GM23248 (cell line): ENCODE measurements at places on chromosomes 1 and 21.

DNA sequence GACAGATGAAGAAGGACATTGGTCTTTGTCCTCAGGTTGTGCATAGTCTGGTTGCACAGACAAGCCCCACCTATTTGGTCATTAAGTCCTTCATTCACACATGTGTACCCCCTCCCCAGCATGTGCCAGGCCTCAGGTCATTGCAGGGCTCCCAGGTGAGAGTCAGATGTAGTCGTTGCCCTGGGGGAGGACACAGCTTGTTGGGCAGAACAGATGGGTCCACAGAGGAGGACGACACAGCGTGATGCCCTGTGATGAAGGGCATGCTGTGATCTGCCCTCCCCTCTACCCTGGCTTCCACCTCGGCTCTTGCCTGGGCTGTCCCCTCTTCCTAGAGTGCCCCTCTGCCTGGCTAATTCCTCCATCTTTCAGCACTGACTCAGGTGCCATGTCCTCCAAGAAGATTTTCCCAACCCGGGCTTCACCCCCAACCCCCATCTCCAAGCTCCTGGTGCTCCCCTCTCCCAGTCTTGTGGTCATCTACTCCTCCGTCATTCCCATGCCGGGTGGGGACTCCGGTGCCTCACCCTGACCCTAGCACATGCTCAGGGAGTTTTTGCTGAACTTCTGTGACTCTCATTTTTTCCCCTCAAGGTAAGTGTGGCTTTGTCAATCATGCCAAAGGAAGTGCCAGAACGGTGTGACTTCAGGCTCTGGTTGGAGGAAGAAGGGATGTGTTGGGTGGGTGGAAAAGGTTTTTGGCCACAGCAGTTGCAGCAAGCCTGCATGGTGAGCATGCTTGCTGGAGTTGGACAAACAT, 220.5 kb downstream of the FOXD2 start:
- DNase-seq: no peak

- no peak for DNase-seq
Observed at GRCh38 chr1:1232208-1232795, at the start of gene B3GALT6. Gene B3GALT6 (plus strand): TSS chr1:1232237. CDS start chr1:1232279, 42 bp downstream.

DNA sequence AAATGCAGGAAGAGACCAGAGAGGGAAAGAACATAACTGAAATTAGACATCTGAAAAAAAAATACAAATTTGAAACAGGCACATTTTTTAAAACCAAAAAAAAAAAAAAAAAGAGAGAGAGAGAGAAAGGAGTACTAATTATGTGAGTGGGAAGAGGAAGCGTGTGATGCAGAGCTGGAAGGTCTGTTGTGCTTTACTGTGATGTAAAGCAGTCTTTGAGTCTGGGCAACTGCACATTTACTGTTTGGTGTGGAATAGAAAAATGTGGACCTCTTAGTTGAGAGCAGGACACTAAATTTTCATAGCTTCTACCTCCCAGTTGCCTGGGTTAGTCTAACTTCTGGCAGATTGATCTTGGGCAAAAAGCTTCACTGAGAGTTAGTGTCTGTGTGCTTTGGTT, 16.5 kb downstream of the LHX9 start:
- DNase-seq: no peak

DNA sequence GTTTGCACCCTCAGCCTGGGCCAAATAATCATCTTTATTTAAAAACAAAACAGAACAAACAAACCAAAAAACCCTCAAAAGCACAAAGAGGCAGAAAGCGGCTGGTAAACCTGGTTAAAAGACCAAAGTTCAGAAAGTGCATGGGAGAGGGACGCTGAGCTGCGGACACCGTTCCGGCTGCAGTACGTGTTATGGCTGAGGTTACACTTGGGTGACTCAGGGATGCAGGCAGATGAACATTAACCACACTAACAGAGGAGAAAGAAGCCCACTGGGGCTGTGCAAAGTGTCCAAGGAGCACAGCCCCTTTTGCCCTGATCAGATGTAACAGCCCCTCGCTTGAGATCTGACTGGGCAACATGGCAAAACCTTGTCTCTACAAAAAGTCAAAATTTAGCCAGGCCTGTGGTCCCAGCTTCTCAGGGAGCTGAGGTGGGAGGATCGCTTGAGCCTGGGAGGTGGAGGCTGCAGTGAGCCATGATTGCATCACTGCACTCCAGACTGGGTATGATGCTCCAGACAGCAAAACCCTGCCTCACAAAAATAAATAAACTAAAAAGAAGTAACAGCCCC, 28.3 kb downstream of the GPR157 start:
- peak; percentile 41 for DNase-seq

DNA sequence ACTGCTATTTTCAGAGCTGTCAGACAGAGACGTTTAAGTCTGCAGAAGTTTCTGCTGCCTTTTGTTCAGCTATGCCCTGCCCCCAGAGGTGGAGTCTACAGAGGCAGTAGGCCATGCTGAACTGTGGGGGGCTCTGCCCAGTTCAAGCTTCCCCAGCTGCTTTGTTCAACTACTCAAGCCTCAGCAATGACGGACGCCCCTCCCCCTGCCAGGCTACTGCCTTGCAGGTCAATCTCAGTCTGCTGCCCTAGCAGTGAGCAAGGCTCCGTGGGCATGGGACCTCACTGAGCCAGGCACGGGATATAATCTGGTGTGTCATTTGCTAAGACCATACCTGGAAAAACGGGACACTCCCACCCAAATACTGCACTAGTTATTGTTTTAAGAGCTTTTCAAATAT, 219.7 kb downstream of the BRINP3 start:
- no peak for DNase-seq

DNA sequence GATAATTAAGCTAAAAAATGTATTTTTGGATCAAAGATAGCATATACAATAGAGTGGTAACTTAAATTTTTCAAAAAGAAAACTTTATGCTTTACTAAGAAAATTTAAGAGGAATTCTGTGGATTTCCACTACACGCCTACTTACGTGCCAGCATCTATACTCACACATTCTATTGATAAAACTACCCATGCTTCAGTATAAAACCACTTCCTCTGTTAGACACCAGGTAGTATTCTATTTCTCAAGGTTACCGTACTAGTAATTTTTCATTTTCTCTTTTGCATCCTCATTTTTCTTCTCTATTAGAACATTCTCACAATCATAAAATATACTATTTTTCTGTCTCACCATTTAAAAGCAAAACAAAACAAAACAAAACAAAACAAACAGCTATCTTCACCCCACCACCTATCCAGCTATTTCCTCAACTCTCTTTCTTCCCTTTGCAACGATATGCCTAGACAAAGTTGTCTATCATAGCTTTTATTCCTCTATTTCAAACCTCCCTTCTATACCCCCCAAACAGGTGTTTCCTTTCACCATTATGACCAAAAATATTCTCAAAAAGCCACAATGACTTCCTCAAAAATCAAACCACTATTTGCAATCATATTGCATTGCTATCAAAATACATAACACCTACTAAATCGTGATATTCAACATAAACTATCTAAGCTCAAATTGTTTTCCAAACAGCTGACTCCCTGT, 1652.0 kb downstream of the MRPL39 start:
- no peak for DNase-seq

DNA sequence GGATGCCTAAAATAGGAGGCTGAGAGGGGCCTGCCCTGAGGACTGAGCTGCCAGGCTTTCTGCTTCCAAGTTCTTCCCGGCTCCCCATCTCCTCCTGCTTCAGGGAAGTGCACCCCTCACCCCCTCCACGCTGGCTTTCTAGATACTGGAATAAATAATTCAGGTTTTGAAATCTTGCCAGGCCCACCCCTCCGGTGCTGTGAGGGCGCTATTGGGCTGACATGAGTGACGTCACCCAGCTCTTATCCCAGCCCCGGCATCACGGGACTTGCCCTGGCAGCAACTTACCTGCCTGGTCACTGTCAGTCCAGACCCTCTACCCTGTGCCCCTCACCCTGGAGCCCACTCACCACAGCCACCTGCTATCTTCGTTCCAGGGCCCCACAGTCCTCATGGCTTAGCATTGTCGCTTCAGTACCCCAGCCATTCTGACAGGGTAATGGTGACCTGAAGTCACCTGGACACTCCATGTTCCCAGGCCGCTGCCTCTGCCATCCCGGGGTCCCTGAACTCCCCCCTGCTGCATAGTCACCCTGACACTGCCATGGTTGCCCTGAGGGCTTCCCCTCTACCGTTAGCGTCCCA, 819 bp upstream of the GPR3 start:
- peak; percentile 78 for DNase-seq

DNA sequence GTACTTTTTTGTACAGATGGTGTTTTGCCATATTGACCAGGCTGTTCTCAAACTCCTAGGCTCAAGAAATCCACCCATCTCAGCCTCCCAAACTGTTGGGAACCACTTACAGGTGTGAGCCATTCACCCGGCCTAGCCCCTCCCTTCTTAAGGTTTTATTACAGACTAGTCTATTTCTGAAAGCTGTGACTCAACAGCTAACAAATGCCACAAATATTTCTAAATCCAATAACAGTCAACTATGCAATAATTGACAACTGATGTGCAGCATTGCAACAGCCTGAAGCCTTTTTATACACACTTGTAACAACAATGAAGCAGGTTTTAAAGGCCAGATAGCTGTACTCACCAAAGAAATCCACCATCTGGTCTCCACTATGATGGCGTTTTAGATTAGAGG, 51.4 kb downstream of the GRIK1 start:
- peak; percentile 1 for DNase-seq

DNA sequence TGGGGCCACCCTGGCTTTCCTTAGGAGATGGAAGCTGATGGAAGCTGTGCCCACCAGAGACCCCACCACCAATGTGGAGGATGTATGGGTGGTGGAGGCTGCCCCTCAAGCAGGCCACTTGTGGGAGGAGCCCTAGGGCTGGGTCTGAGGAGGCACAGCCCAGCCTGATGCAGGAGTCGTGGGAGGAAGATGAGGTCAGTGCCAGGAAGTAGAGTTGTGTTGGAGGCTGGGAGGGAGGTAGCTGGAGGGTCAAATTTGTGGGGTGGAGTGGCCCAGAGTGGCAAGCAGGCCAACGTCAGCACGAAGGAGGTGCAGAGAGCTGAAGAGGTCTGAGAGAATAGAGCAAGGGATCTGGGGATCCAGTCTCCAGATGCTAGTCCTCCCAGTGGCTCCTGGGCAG, 119.0 kb upstream of the USP24 start:
- no peak for DNase-seq

- DNase-seq: no peak
Observed at GRCh38 chr1:238621405-238621804, 730.7 kb upstream of the ZP4 start.

GRCh38 chr21:33643658-33644311, 1.5 kb downstream of the ITSN1 start:
- DNase-seq: peak; percentile 44

DNA sequence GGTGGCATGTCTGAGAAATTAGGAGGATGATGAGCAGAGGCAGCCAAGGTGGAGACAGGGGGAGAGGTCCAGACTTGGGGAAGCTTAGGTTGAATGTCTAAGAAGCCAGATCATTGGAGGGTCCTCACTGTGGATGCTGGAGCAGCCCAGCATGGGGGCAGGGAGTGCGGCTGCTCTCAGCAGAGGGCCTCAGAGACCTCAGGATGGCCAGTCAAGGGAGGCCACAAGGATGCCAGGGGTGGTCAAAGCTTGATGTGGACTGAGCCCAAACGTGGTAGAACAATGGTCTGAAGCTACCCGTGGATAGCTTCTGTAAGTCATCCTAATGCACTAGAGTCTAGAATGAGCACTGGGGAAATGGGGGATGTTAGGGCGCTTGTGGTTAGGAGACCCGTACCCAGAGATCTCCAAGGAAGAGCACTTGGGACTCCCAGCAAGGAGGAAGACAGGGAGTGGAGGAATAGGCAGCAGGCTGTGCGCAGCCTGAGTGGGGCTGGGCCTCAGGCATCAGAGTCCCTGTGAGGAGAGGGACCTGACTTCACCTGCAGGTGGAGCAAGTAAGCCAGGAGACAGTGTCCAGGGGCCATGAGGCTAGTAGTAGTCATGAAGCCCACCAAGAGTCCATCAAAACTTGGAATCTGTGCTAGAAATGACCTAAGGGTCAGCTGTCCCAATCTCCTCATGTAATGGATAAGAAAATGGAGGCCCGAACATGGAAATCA, 4.3 kb upstream of the S100A9 start:
- DNase-seq: peak; percentile 23

DNA sequence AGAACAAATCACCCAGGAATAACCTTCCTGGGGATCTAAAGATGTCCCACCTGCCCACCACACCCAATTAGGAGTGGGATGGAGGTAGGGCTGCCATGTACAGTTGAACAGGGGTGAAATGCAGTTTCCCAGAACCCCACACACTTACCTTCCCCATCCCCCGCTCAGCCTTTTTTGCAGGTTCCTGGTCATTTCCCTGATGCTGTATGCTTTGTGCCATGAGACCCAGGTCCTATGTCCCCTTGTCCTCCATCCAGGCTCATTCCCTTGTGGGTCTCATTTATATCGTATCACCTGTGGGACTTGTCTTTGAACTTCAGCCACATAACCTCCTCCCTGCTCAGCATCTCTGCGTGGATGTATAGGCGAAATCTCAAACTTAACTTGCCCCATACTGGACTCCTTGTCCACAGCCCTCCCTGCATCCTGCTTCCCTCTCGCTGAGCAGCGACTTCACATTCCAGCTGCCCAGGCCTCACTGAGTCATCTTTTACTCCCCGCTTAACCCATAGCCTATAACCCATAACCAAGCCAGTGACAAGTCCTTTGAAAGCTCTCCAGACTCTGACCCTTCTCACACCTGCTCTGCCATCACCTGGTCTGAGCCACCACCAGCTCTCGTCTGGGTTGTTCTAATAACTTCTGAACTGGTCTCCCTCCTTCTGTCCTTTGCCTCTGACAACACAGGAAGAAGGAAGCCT, 4.7 kb downstream of the LDLRAD2 start:
- DNase-seq: peak; percentile 48

GRCh38 chr1:198352975-198353695, 187.3 kb downstream of the ATP6V1G3 start:
- DNase-seq: no peak

- DNase-seq: no peak
Observed at GRCh38 chr21:20698585-20698984, 299.6 kb upstream of the NCAM2 start.

DNA sequence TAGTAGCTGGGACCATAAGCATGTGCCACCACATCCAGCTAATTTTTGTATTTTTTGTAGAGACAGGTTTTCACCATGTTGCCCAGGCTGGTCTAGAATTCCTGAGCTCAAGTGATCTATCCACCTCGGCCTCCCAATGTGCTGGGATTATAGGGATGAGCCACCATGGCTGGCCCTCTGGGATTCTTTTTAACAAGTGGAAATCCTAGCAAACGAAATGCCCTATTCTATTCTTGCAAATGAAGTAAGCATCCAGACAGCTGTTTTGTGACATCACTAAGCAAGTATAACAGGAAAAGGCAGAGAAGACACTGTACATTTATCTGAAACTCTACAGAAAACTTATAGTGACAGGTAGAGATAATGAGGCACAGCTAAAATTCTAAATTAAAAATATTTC, 86.4 kb downstream of the DDAH1 start:
- no peak for DNase-seq

DNA sequence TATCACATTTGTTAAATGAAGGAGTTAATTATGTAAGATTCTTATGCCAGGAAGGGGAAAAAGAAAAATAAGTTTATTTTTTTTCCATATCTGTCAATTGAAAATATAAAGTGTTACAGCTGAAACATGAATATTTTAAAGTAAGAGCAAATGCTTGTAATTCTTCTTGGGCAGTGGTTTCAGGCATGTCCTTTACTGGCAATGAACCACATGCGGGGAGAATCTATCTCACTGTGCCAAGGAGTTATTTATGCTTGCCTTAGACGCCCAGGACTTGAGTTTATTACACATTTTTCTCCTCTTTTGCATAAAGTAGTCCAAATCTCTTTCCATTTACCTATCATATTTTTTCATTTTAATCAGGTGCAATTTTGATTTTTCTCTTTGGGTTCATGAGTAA, 207.8 kb upstream of the NRIP1 start:
- DNase-seq: peak; percentile 40
